MCF 10A (cell line): ENCODE measurements at places on chromosomes 1 and 21.

- no peak for DNase-seq
Observed at GRCh38 chr21:27301220-27301619, 334.3 kb upstream of the ADAMTS5 start.

DNA sequence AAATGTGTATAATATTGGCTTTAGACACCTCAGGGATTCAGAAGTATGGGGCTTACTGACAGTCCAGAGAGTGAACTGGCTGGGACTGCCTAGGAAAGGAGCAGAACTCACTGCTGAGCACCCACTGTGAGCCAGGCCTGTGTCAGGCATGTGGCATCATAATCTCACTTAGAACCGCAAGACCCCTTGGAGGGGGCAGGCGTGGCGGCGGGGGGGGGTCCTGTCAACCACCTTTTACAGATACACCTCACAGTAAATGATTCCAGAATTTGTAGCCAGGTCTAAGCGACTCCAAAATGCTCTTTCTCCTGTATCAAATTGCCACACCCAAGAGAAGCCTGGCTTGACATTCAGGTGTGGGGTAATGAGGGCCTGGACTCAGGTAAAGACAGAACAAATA lies 235.5 kb downstream of the KCNH1 start:
- no peak for DNase-seq

GRCh38 chr1:210291786-210292230 lies 36.9 kb upstream of the HHAT start:
- no peak for DNase-seq

- no peak for DNase-seq
Observed at GRCh38 chr1:172276120-172276818, 144.2 kb upstream of the C1orf105 start.

- no peak for DNase-seq
Observed at GRCh38 chr1:206534552-206534951, 27.2 kb downstream of the RASSF5 start.

DNA sequence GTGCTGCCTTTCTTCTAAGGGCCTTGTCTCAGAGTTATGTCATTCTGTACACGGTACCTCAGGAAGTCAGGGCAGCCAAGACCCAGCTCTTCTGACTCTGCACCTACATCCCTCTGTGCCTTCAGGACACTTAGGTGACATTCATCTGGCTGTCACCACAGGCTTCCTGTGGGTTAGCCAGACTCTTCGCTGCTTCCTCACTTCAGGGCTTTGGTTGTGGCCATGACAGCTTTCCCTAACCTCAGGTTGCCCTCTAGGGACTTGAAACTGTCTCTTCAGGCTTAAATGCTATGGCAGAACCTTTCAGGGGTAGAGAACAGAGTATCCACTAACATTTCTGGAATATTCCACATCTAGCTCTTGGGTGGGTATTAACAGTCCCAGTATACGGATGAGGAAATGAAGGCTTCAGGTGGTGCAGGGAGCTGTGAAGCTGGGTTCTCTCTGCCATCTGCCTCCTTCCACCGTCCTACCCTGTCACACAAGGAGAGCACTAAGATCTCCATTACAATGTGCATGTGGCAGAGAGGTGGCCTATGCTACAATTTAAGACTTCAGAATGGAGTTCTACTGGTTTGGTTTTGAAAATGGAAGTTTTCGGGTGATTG lies 9.9 kb downstream of the TSSK3 start:
- DNase-seq: no peak

GRCh38 chr1:26942656-26943055 lies 17.6 kb downstream of the KDF1 start:
- DNase-seq: no peak

DNA sequence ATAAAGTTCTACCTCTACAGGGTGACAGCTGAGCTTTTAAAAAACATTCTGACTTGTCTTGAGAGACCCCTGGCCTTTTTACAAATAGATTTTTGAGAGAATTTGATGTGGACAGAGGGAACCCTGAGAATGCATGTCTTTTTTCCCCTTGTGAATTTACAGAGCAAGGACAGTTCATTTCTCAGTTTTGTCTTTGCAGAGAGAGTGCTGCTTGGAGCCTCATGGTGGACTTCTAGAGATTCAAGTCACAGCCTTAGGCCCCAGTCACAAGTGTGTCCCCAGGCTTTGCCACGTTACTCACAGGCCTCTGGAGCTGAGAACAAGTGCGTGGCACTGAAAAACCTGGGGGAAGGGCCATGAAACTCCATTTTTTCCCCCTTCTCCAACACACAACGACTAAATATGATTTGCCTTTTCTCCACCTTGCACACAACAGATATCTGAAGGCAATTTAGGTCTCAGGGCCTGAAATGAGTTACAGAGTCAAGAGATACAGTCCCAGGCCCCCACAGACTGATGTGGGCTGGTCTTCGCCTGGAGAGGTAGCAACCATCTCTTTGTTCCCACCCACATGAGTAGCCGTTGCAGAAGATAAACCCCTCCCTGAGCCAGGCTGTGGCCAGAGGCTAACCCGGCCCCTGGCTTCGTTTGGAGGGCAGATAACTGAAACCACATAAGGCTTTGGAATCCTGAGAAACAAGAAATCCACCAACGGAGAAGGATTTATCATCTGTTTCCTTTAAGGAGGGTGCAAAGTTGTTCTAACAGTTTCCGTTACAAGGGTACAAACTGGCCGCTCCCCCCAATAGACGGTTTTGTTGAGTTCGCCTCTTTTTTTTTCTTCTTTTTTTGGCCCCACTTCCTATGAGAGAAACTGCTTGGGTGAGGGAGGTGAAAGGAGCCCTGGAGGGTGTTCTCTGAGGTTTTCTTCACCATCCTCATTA lies 1.0 kb upstream of the PIGV start:
- peak; percentile 29 for DNase-seq

DNA sequence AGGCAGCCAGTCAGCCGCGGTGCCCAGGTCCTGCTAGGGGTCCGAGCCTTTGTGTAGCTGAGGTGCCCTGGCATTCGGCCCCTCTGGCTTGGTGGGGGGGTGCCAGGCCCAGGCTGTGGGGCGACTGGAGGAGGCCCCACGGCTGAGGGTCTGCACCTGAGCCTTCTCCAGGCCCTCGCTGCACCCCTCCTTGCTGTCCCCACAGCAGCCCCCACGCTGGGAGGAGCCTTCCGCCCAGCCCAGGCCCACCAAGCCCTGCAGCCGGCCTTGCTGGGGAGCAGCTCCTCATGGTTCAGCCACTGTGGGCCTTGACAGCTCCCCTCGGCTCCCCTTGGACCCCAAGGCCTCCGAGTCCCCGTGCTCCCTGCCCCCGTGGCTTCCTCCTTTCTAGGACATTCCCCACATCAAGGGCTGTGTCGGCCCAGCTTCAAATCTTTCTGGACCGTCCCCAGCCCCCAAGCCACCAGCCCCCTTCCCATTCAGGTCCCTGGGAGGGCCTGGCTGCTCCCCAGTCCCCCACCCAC lies 67.8 kb downstream of the MORN1 start:
- no peak for DNase-seq

GRCh38 chr21:32562915-32563314 lies 22.4 kb downstream of the TCP10L start:
- no peak for DNase-seq

- DNase-seq: no peak
Observed at GRCh38 chr1:217139513-217139912, 416.3 kb upstream of the ESRRG start.

- DNase-seq: no peak
Observed at GRCh38 chr1:184643661-184644060, 111.0 kb downstream of the EDEM3 start.

GRCh38 chr1:62452951-62453350 lies 16.1 kb downstream of the USP1 start:
- no peak for DNase-seq

DNA sequence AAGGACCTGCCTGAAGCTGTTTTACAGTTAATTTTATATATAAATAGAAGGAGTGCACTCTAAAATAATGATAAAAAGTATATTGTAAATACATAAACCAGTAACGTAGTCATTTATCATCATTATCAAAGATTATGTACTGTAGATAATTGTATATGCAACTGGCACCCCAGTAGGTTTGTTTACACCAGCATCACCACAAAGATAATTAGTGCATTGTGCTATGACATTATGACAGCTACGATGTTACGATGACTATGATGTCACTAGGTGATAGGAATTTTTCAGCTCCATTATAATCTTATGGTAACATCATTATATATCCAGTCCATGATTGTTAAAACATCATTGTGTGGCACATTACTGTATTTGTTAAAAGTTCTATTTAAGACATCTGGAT lies 185.2 kb downstream of the LBR start:
- no peak for DNase-seq

GRCh38 chr1:203171341-203172183 lies 4.1 kb downstream of the MYBPH start:
- no peak for DNase-seq

DNA sequence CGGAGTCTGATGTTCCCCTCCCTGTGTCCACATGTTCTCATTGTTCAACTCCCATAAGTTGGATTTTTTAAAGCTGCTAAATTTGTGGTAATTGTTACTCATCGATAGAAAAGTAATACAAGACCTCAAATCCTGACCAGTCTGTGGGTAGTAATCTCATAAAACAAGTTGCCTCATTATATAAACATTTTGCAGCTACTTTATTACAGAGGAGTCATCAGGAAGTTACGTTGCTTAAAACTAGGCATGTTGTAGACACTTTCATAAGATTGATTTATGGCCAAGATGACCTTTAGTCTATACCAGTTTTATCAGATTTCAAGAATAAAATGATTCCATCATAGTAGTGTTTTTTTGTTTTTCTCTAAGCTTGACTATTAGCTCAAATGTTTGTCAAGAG lies 208.8 kb downstream of the GIPC2 start:
- peak; percentile 72 for DNase-seq

GRCh38 chr1:161910604-161911003 lies 113.1 kb downstream of the OLFML2B start:
- DNase-seq: no peak

- DNase-seq: no peak
Observed at GRCh38 chr1:199123615-199124014, 484.8 kb downstream of the PTPRC start.

GRCh38 chr1:226209307-226210059 lies 14.0 kb upstream of the MIXL1 start:
- no peak for DNase-seq
